Stimulated activated CD4-positive, alpha-beta T cell treated with anti-CD3 and anti-CD28 coated beads, Interleukin-12 subunit alpha, Interleukin-12 subunit beta, amount 100 ng/mL, for 48 hours (primary cell): ENCODE measurements at places on chromosomes 11 and 22.

DNA sequence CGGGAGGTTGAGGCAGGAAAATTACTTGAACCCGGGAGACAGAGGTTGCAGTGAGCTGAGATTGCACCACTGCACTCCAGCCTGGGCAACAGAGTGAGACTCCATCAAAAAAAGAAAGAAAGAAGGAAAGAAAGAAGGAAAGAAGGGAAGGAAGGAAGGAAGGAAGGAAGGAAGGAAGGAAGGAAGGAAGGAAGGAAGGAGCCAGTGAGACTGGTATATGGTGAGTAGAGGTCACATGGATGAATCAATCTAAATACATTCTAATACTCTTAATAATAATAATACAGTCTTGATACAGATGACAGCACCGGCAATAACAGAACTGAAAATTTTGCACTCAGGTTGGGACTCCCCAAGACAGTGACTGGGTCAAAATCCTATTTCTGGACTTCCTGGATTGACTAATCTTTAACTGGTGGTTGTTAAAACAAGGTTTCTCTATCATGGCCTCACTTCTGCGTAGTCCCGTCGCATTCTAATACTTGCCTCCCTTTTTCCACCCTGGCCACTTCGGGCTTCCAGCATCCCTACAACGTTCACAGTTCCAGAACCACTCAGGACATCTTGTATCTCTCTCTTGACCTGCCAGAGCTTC lies 53.5 kb upstream of the EIF3M start:
- DNase-seq = no peak

DNA sequence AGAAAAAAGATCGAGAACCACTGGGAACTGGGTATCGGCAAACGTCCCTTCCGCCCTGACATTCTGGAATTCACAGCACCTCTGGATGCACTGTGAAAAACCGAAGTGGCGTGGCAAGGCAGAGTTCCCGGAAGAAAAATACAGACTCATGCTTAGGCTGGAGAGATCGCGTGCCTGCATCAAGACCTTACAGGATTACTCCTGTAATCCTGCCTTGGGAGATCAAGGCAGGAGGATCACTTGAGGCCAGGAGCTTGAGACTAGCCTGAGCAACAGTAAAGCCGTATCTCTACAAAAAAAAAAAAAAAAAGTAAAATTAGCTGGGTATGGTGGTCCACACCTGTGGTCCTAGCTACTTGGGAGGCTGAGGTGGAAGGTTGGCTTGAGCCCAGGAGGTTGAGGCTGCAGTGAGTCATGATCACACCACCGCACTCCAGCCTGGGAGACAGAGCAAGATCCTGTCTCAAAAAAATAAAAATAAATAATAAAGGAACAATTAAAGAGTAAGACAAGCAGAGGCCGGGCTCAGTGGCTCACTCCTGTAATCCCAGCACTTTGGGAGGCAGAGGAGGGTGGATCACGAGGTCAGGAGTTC lies 19.9 kb upstream of the TEF start:
- no peak for DNase-seq

- DNase-seq = no peak
These were observed 20.4 kb upstream of the APOBEC3A start for GRCh38 chr22:38937036-38937435.

DNA sequence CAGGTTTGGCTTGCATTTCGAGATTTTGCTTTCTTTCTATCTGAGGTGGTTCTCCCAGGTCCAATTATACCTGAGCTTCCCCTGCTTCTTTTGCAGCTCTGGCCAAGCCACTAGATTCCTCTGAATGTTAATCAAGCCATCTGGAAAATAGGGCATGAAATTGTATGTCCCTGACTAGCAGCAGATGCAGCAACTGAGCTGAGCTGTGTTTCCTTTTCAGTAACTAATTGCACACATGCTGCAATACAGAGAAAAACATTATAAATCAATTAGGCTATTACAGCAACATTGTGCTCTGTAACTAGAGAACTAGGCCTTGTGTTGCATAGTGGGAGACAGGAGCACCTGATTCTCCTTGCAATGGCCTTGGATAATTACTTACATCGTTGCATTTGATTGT lies 408.3 kb downstream of the ETS1 start:
- DNase-seq = no peak

DNA sequence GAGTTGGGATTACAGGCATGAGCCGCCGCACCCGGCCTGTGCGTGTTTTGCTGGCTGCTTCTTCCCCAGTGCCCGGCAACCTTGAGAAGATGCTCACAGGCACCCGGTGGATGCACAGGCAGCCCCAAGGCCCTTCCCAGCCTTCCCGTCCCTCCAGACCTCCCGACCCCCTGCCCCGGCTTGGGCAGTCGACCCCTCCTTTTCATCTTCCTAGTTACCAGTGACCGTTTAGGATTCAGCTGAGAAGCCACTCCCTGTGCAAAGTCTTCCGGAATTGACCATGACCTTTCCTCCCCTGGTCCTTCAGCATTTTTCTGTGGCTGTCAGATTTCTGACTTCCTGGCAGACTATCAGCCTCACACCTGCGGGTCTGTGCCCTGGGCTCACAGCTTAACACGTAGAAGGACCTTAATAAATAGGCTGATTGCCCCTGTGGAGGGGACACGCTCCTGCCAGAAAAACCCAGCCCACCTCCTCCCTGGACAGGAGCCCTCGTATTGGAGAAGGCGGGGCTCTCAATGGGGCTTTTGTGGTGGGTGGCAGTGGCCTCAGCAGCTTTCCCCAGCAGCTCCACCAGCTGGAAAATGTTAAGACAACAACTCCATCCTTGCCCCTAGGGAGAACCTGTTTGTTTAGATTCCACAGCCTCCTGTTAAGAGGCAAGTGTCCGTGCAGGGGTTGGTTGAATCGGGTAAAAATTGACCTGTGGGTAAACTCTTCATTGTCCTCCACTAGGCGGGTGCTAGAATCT lies 10.4 kb upstream of the ANO1 start:
- no peak for DNase-seq

- no peak for DNase-seq
These were observed 41.9 kb downstream of the MORC2 start for GRCh38 chr22:30926706-30927105.

DNA sequence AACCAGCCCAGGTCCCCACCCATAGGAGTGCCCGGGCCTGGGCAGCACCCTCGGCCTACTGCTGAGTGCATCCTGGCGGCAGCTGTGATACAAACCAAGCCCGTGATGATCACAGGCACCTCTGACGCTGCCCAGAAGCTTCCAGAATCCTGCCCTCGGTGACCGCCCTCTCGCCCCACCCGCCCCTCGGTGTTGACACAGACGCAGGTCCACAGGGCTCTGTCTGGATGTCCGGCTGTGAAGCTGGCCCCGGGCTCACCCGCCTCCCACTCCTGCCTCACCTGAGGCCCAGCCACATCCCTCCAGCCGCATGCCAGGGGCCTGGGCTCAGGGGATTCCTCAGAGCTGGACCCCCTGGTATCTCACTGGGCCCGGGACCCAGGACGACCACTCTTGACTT lies 191.0 kb downstream of the BRD1 start:
- no peak for DNase-seq

DNA sequence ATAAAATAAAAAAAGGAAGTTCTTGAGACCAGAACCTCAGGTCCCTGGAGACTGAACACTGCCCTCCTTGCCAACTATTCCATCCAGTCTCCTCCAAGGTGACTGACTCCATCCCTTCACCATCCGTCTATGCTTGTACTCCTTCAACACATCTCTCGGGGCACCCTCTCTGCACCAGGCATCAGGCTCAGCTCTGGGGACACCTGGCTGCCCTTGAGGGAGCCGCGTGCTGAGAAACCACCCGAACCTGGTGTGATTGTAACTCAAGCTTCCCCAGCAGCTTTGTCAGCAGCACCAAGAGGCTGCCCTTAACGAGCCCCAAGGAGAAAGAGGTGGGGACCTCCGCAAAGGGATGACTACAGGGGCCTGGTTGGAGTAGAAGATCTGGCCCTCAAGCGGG lies 1.7 kb downstream of the PTPN5 start:
- DNase-seq = no peak

DNA sequence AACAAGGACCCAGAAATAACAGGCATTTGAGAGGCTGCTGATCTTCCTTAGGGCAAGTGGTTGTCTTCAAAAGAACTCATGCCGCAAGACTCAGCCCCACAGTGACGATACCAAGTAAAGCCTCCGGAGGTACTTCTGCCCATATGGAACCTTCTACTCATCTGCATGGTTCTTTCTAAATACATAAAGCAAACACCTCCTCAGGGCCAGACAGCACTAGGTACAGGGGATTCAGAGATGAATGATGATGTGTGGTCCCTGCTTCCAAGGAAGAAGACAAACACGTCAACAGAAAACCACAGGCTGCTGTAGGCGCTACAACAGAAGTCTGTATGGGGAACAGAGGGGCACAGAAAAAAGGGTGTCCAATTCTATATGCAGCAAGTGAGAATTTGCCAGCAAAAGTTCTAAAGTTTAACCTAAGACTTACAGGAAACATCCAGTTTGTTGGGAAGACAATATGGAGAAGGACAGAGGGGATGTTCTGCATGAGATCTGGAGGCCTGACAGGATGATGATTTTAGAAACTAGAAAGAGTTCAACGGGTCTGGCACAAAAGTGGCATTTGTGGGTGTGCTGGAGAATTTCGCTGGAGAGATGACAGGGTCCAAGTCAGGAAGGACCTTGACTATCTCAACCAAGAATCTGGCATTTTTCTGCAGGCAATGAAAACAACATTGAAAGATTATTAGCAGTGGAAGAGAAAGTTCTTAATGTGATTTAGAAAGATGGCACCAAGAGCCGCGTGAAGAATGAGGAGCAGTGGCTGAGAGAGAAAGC lies 23.7 kb downstream of the JAML start:
- DNase-seq = peak; percentile 43

DNA sequence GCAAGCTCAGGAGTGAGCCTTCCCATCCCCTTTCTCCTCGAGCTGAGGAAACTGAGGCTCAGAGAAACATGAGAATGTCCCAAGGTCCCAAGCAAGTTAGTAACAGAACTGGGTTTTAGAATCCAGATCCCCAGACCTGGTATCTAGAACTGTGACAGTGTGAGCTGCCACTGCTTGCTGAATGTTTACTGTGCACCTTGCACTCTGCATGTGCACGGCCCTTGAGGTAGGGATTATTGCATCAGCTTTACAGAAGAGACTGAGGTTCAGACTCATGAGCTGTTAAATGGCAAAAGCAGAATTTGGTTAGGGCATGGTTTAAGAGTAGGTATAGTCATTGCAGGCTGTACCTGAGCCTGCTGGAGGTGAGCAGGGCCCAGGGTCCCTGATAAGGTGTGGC lies 3.8 kb upstream of the MPPED1 start:
- DNase-seq = no peak

GRCh38 chr22:40203572-40203971 lies 25.8 kb downstream of the TNRC6B start:
- DNase-seq = no peak

DNA sequence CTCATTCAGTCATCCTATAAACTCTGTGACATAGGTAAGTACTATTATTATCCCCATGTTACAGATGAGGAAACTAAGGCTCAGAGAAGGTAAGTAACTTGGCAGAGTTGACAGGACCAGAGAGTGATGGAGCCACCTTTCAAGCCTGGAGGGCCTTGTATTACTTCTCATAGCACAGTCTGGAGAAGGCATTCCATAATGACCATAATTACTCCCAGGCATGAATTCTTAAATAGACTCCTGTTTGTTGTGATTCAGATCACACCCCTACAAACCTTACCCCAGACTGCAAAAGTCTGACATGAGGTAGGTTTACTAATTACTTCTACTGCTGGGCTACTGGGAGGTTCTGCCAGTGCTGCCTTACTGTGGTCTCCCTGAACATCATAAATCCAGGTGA lies 77.0 kb downstream of the CD44 start:
- no peak for DNase-seq

- no peak for DNase-seq
These were observed 41.6 kb upstream of the ISX start for GRCh38 chr22:35024364-35024692.

GRCh38 chr11:129739339-129739738 lies 76.3 kb upstream of the TMEM45B start:
- no peak for DNase-seq

DNA sequence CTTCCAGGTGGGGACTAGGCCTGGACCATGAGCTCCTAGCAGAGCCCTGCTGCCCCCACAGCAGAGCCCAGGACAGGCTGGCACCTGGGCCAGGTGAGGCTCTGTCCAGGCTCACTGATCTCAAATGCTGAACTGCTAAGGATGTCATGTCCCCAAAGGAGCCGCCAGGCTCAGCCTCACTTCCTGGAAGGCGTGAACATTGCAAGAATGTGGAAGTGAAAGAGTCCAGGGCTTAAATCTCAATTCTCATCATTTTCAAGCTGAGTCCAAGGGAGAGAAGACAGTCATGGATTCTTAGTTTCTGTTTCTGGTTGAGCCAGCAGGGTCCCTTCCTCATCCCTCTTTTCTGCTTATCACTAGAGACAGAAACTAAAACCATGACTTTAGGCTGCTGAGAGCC lies 5.0 kb downstream of the ASCL2 start:
- no peak for DNase-seq

DNA sequence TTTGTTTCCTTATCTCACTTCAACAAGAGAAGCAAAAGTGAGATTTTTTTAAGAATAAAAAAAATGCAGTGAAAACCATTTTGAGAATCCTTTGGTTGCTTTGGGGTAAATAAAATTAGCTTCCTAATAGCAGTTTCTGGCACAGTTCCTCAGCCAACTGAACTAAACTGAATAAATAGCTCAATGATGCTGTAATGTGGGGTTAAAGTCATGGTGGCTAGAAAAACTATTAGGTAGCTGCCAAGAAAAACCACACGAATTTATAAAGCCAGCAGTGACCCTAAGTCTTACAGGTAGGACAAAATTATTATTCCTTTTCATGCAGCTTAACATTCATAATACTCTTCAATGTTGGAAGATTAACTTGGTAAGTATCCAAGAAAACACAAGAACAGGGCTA lies 142.4 kb downstream of the APIP start:
- no peak for DNase-seq

- no peak for DNase-seq
These were observed 1.2 kb upstream of the INTS5 start for GRCh38 chr11:62654297-62654696.

- no peak for DNase-seq
These were observed 142.1 kb upstream of the B3GAT1 start for GRCh38 chr11:134554106-134554505.

DNA sequence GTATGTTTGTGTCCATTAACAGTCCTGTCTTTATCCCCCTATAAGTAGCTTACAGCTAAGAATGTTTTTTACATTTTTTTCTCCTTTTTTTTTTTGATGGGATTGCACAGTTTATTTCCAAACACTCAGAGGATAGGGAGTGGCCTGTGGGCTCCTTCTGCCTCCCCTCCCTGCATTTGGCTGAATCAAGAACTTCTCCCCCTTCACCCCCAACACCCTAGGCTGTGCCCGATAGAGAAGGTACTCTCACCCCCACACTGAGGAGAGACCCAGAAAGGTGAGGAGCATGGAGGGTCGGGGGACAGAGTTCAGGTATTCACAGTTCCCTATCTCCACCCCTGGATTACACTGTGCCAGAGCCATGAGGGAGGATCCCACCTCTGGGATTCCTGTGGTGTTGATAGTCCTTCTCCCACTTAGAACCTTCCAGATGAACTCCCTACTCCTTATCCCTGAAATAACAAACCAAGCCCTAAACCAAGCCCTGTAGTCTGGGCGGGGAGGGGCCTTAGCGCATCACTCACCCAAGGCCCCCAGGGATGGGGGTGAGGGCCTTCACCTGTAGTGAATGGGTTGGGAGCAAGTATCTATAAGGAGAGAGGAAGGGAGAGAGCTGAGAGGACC lies 97.1 kb downstream of the ADAMTS15 start:
- no peak for DNase-seq
